Naive thymus-derived CD4-positive, alpha-beta T cell (primary cell): ENCODE measurements at places on chromosomes 12 and 14.

- no peak for DNase-seq
Observed at GRCh38 chr14:52447236-52447635, 105.1 kb downstream of the TXNDC16 start.

DNA sequence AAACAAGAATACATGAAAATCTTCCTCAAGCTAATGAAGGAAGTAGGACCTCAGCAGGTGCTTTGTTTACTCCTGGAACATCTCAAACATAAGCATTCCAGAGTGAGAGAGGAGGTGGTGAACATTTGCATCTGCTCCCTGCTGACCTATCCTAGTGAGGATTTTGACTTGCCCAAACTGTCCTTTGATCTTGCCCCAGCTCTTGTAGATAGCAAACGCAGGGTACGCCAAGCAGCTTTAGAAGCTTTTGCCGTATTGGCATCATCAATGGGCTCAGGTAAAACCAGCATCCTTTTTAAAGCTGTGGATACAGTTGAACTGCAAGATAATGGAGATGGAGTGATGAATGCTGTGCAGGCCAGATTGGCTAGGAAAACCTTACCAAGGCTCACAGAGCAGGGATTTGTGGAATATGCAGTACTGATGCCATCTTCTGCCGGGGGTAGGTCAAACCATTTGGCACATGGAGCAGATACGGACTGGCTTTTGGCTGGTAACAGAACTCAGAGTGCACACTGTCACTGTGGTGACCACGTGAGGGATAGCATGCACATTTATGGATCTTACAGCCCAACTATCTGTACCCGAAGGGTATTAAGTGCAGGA lies 1.9 kb downstream of the TOGARAM1 start:
- no peak for DNase-seq

DNA sequence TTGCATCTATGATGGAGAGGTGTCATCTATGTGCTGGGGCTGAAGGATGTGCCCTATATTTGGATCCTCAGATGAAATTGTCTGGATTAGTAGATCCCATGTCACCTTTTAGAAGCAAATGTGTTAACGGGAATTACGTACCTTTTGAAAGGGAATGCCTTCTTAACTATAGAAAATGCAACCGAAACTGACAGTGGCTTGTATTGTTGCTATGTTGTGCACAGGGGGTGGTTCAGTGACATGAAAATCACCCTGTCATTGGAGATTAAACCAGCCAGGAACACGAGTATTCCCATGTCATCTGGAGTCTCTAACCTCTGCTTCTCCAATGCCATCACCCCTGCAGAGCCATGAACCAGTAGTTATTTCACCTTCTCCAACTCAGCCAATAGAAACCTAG lies 110.2 kb downstream of the METTL25 start:
- DNase-seq, result no peak

DNA sequence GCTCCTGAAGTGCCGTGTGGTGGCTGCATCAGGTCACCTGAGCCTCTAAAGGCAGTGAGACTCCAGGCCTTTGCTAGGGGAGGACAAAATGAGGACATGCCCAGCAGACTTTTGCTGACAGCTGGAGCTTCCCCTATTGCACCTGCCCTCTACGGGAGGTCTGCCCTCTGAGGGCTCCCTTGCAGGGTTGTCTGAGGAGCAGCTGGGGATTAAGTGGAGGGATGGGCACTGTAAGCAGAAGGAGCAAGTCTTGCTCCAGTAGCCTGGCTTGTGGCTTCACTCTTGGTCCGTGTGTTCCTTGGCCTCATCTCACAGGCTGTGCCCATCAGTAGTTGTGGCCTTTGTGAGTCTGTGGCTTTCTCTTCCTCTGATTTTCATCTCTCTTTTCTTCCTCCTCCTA lies 66.9 kb upstream of the NRXN3 start:
- DNase-seq, result no peak

- DNase-seq, result no peak
Observed at GRCh38 chr12:76588881-76589565, 29.5 kb upstream of the OSBPL8 start.

- DNase-seq, result no peak
Observed at GRCh38 chr12:127811988-127812387, 455.0 kb upstream of the TMEM132C start.

DNA sequence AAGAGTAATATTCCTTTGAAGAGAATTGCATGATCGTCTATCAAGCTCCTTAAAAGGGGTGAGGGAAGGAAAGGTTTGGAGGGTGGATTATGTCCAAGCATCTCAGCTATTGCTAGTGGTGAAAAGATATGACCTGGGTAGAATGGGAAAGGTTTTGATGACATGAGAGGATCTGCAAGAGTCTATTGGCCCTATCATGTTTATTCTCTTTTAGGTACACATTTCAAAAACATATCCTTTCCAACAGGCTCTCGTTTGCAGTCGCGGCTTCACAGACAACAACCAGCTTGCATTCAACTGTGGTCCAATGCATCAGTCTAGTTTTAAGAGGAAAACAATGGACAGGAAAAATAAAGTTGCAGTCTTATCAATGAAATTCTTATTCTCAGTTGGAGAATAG lies 17.1 kb downstream of the FOXG1 start:
- DNase-seq, result no peak

DNA sequence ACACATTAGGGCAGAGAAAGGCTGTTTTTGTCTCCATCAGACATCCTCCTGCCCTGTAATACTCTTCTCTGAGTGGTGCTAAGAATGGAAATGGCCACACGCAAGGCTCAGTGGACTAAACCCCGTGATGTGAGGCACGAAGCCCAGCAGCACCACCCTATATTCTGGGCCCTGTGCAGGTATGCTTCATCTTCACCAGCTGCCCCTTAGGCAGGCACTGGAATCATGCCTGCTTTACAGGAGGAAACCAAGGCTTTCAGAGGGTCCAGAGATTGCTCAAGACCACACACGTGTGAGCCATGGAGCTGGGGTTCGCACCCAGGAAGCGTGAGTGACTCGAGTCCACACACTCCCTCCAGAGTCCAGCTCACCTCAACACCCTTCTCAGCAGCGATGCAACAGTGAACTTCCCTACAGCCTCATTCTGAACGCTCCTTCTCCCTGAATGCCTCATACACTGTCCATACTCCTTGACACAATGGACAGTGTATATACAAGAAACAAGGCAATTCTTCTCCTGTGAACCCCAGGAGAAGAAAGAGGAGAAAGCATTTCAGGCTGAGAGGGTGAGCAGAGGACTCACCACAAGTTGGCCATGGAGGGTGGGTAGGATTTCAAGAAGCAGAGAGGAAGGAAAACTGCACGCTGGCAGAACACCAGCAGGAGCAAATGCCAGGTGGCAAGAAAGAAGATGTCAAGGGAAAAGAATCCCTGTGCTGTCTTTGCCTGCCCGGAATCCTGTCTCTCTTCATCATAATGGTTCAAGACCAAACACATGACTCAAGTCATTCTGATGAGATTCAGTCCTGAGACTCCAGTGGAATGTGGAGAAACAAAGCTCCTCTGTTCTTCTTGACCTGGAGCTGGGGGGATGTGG lies 39.1 kb downstream of the NT5DC3 start:
- no peak for DNase-seq

DNA sequence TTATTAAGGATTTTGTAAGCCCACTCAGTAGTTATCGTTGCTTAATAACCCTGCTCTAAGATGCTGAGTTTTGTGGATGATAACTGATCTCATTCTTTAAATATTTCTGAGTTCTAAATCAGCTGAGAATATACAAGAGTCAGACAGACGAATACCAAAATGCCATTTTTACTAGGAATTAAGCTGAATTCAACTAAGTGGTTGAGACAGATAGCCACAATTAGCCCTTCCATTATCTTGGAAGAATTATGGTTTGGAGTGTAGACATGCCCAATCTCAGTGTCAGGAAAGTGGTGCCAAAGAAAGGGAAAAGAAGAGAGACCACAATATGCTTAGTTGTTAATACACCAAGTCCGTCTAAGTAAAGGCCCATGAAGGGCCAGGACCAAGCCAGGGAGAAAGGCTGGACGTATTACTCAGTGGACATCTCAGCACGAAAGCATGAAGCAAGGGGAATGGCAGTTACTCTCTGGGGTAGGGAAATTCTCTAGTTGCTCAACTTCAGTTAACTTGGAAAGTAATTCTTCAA lies 58.6 kb downstream of the KCNA5 start:
- DNase-seq, result no peak

- no peak for DNase-seq
Observed at GRCh38 chr14:65281991-65282895, 130.3 kb upstream of the FUT8 start.

- no peak for DNase-seq
Observed at GRCh38 chr14:92160619-92161018, 38.9 kb downstream of the CPSF2 start.

DNA sequence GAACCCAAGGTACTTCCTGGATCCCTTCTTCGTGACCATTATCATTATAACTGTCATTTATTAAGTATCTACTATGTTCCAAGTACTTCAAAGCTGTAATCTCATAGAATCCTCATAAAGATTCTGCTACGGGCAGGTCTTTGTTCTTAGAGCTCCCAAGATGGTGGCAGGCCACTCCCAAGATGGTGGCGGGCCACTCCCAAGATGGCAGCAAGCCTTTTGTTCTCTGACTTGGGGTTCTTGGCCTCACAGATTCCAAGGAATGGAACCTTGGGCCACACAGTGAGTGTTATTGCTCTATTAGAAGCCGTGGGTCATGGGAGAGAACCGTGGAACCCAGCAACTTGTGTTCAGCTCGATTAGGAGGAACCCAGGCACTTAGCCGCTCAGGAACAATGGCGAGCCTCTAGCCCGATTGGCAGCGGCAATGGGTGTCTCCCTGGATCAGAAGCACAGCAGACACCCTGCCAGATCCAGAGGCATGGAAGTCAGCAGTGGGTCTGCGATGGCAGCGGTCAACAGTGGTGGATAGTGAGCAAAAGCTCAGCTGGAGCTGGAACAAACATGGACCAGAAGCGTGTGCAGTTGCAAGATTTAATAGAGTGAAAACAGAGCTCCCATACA lies 193.7 kb upstream of the BTG1 start:
- DNase-seq, result no peak

DNA sequence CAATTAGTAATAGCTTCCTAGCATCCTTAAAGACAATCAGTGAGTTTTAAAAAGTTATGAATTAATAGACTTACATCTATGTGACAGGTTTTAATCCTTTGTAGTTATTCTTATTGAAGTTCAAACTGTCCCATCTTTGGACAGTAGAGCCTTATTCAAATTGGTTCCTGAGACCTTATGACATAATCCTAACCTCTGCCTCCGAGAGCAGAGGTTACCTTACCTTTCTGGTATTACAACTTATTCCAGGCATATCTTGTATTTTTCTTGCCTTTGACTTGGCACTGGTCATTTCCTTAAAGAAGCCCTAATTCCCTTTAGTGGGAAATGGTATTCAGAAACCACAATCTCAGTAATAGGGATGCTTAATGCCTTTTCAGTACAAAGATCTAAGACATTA lies 21.8 kb downstream of the BTBD7 start:
- DNase-seq, result no peak

DNA sequence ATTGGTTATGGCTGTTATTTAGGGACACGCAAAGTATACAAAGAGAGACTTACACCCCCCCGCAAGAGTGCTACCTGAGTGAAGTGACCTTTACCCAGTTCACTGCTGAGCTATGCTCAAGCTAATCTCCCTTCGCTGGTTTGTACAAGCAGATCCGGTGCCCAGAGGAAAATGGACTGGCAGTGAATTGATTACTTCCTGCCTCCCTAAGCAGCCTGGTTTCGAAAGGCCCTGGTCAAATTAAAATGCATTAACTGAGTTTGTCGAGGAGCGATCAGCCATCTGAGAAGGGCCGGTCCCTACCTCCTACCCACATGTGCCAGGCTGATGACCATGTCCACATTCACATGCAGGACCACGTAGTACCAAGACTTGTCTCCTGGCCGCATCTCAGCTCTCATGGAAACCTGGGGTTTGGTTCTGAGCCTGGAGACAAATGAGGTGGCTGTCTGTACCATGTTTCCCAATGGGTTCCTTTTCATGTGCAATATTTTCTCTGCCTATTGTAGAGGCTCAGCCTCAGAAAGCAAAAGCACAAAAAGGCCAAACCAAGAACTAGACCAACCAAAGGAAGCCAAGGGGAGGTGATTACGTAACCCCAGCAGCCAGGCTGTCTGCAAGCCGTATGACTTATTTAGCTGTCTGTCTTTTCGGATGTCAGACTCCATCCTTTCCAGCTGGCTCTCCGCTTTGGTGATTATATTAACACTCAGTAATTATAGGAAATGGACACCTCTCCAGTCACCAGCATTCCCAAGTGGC lies 284.7 kb upstream of the PWP1 start:
- DNase-seq, result no peak

DNA sequence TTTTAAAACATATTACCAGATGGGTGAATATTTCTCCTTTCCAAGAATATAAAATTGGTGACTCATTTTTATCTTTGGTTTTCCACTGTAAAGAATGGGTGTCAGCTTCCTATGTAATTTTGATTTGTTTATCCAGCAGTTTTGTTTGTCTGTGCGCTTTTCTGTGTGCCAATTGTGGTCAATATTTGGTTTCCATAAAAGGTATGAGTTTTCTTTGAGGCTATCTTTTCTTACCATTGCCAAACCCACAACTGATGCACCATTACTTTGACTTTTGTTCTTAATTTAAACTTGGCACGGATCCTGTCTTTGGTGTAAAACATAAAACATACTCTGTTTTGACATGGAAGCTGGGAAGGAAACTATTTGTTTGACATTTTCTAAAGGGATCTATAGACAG lies 78.8 kb upstream of the NAV3 start:
- DNase-seq, result no peak

DNA sequence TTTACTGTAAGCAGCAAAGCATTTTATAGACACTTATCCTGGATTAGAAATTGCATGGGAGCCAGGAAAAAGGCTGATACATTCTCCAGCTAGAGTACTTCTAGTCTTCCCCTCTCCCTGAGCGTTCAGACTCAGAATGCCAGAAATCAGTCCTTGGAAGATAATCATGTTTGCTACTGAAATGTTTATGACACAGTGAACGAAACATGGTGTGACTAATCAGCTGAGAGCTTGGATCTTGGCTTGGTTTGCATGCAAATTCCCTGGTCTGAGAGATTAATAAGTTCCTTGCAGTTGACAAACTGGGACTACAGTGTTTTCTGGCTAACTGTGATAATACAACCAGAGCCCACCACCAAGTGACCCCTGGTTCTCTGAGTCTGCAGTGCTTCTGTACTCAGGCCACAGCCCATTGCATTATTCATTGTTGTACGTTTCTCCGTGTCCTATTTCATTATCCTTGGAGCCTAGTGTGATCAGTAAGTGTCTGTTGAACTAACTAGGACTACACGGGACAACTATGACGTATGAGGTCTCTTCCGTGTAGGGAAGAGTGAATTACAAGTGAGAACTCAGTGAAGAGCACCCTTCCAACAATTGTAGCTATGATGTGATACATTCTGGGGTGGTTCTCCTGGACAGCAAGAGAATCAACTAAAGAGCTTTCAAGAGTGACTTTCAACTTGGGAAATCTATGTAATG lies 34.6 kb upstream of the EVL start:
- no peak for DNase-seq

- DNase-seq, result no peak
Observed at GRCh38 chr14:99589651-99590530, 14.1 kb downstream of the CCDC85C start.

- DNase-seq, result no peak
Observed at GRCh38 chr14:50285861-50286260, 26.2 kb downstream of the L2HGDH start.

- DNase-seq, result no peak
Observed at GRCh38 chr12:83826112-83826511, 1086.5 kb downstream of the SLC6A15 start.
